ENCODE measurements at places on chromosomes 7 and 10.

GRCh38 chr7:101162551-101163278 lies 2.7 kb downstream of the VGF start:
- DNase-seq, result peak; percentile 58

- no peak for DNase-seq
Observed at GRCh38 chr10:26662864-26663263, 34.6 kb upstream of the PDSS1 start.

DNA sequence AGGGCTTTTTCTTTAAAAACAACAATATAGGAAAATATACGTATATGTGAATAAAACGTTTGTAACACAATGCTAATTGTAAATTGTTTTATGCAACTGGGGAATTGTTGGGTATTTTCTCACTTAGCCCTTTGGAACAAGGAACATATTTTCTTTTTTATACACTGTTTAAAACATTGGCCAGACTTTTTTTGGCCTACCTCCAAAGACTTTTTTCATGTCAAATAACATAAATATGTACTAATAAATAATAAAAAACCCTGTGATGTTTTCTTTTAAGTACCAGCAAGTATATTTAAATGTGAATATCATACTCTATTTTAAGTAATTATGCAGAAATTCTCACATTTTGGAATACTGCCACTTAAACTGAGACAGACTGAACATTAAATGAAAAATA lies 15.7 kb downstream of the TMEM106B start:
- no peak for DNase-seq

- no peak for DNase-seq
Observed at GRCh38 chr10:89120931-89121763, 86.0 kb downstream of the CH25H start.
